ENCODE measurements at places on chromosomes 5 and 9.

- DNase-seq = no peak
Observed at GRCh38 chr9:90114641-90115425, 510.0 kb downstream of the GADD45G start.

DNA sequence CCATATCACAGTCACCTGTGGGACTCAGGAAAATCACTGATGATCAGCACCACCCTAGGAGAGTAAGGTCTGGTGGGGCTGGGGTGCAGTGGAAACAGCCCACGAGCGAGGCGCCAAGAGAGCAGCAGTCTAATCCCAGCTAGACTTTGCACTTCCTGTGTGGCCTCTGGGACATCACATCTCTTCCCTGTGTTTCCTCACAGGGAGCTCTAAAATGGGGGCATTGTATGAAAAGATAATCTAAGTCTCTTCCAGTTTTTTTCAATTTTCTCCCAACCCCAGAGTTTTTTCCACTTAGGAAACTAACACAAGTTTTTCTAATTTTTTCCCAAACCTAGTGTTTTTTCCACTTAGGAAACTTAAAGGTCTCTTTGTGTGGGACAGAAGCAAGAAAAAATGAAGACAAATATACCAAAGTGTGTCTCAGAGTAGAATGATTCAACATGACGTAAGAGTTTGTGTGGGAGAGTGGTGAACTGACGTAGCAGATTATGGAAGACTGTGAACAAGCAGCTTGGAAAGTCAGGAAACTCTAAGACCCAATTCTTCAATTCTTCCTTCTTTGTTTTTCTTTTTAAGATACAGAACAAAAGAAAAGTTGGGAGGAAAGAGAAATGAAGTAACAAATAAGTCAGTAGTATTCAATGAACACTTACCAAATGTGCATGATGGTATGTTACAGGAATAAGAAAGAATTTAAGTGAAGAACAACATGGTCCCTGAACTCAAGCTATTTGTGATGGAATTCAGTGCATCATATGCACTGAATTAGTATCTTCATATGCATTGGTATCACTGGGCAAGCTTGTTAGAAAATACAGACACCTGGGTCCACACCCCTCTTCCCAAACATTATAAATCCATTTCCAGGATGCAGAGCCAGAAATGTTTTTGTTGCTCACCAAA, 51.3 kb downstream of the LHFPL2 start:
- no peak for DNase-seq

- DNase-seq = no peak
Observed at GRCh38 chr5:88672644-88673252, 210.2 kb downstream of the MEF2C start.

DNA sequence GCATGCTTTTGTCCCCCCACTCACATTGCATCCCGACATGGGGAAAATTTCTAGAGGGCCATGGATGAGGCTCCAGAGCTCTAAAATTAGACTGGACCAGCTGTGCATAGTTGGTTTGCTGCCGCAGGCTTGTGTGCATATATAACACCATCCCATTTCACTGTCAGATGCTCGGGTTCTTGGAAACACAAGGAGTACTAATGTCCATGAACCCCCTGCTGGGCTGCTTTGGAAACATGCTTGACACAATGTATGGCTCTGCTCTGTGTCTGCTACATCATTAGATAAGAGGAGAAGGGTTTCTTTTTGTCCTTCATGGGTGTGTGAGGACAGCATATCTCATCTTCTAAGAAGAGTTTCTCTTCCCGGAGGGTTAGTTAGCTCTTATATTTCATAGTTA, 292.1 kb upstream of the RORB start:
- DNase-seq = no peak

DNA sequence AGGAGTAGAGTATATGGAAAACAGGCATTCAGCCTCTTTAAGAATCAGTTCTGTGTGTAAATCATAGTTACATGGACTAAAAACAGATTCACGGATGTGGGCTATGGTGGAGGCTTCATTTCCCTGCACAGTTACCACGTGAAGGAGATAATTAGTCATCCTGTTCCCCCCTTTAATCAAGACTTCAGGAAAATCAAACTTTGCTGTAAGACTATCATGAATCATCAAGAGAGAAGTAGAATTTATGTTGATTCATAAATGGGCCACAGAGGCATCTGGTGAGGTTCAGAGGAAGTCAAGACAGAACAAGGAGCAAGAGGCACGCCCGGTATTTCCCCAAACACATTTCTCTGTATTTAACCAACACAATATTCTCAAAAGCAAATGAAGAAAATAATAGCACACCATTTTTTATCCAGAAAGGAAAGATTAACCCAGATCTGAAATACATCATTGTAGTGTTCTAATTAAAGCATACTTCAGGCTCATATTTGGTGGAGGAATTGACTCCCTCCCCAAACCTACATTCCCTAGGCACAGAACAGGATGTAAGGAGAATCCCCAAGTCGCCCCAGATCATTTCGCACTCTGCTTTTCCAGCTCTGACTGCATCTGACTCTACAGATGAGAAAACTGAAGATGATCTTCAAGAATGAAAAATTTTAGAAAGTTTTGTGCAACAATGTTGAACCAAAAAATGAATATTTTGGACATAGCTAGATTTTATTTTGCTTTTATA, 175.8 kb upstream of the GAS1 start:
- no peak for DNase-seq

- DNase-seq = no peak
Observed at GRCh38 chr5:6373081-6373846, 5.1 kb downstream of the MED10 start.

DNA sequence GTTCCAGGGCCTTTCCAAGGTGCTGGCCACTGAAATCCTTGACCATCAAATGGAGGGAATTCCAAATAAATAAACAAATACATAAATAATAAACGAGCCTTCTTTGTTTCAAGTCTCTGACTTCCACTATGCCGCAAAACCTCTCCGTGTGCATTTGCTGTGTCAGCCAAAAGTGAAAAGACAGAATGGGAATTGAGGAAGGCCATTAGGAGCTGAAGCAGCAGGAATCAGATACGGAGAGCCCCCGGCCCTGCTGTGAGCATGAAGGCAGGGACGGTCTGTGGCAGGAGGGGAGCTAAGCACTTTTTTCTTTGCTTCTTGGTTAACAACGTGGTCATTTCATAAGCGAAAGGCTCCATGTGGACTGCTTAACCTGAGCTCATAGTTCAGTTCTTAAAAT, 26.1 kb downstream of the PLPPR1 start:
- DNase-seq = no peak

- no peak for DNase-seq
Observed at GRCh38 chr5:135208555-135208902, 174.5 kb upstream of the PITX1 start.

GRCh38 chr9:28774433-28775235, 1201.4 kb upstream of the C9orf72 start:
- no peak for DNase-seq

DNA sequence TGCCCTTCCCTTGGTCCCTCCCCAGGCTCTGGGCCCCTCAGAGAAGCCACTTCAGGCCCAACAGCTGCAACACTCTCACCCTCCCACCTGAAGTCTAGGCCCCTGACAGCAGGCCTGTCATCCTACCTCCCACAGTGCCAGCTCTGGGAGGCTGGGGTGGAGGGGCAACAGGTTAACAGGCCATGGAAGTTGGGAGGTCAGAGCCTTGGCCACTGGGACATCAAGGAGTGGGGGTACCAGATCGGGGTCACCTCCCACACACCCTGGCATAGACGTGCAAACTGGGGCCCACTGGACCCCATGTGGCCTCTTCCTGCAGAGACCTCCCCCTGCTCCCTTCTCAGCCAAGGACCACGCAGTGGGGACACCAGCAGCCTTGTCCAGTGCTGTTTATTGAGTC, 2.8 kb downstream of the SSNA1 start:
- DNase-seq = no peak

DNA sequence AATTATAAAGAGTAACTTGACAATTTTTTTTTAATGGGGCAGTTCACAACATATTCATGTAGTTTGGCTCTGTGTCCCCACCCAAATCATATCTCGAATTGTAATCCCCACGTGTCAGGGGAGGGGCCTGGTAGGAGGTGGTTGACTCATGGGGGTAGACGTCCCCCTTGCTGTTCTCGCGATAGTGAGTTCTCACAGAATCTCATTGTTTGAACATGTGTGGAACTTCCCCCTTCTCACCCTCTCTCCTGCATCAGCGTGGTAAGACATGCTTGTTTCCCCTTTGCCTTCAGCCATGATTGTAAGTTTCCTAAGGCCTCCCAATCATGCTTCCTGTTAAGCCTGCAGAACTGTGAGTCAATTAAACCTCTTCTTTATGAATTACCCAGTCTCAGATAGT, 40.7 kb downstream of the FBXW11 start:
- no peak for DNase-seq

GRCh38 chr9:92634712-92635605, 35.0 kb downstream of the IPPK start:
- DNase-seq = no peak

DNA sequence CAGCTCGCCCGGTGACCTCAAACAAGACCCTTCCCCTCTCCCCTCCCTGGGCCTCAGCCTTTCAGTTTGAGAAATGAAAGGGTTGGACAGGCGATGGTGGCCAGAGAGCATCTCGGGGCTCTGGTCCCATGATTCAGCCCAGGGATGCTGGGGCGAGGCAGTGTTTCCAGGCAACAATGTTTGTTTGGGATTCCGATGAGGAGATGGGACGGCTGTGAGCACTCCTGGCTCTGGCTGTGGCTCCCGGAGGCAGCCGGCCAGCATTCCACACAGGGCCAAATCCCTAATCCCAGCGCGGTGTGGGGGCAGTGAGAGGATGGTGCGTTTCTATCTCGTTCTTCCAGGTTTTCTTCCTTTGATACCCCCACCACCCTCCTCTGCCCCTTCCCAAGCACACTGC, 66.0 kb downstream of the HMCN2 start:
- no peak for DNase-seq

GRCh38 chr5:81839034-81839433, 88.1 kb upstream of the SSBP2 start:
- DNase-seq = no peak

DNA sequence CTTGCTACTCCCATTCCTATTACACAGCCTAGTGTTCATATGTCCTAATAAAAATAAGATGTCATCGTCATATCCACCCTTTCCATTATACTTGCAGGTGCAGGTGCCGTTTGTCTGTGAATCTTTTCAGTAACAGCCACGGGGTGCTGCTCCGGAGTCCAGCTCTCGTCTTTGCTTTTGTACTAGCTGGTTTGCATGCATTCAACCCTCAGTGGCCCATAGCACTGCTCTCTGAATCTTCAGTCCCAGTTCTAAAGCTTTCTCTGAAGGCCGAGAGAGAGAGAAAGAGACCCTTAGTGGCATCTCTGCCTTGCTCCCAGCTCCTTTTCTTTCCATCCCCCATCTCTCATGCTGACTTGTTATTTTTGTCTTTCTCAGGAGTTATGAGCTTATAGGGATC, 468.5 kb downstream of the TMEM232 start:
- DNase-seq = no peak

- DNase-seq = no peak
Observed at GRCh38 chr9:128428644-128429512, 8.2 kb downstream of the CERCAM start.

GRCh38 chr5:174552428-174552827, 172.0 kb upstream of the MSX2 start:
- DNase-seq = no peak

- DNase-seq = no peak
Observed at GRCh38 chr5:40631236-40631635, 48.5 kb upstream of the PTGER4 start.

GRCh38 chr9:77455312-77455927, 192.7 kb downstream of the GNA14 start:
- no peak for DNase-seq

DNA sequence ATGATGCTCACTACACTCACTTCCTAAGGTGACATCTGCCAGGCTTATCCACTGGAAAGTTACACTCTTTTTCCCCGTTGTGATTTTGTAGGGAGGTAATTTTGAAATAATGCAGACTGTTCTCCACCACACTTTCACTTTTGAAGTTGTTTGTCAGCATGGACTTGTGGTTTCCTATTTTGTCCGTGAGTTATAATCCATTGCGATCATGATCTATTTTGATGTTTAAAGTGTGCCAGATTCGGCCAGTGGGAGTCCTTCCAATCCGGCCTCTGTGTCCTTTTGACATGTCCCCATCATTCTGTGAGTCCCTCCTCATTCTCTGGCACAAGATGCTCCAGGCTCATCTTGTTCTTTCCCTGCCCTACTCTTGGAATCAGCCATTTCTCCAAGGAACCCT, 211.3 kb upstream of the KLF4 start:
- no peak for DNase-seq

DNA sequence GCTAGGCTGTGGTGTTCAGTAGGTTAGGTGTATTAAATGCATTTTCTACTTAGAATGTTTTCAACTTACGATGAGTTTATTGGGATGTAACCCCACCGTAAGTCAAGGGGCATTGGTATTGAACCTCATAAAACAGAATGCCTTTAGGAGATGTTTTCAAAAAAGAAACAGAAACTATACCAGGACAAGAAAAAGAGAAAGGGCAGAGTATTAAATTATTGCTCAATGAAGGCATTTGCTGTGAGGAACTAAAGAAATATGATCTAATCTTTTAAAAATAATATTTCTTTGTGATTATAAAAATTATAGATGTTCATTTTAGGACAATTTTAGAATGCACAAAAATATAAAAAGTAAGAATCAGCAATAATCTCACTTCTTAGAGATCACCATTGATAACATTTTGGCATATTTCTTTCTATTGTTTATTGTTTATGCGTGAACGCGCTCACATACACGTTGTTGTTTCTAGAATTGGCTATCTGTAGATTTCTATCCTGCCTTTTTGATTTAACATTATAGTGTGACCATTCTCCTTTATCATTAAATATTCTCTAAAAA, 8.0 kb downstream of the GALNT12 start:
- no peak for DNase-seq

- no peak for DNase-seq
Observed at GRCh38 chr5:56259002-56259511, 25.9 kb upstream of the ANKRD55 start.

DNA sequence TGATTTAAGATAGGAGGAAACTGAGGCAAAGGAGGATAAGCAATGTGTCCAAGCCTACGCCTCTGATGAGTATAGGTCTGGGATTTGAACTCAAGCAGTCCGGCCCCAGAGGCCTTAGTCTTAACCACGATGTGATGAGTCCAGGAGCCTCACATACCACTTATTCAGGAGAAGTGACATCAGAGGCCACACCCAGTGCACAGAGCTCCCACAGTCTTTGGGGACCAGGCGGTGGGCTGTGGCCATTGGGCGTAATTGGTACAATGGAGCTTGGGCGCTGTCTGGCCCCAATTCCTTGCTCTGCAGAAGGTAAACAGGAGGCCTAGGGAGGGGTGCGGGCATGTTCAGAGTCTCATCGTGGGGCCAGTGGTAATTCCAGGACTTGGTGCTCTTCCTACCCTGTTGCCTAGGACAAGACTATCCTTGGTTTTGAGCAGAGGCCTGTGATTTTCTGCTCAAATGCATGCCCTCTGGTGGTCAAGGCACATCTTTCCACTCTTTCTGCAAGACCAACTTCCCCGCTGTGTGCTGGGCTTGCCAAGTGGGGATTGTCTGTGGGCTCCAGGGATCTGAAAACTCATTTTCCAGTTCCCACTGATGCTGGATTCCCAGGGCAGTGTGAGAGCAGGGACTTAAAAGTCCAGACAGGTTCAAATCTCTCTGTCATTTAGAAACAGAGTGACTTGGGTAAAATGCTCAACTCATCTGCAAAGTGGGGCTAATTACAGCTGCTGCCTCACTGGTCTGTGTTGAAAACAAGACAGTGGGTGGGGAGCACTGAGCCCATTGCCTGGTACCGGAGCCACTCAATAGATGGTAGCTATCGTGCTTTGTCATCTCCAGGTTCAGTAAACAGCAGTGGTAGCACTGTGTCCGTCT, 15.8 kb downstream of the NDST1 start:
- DNase-seq = no peak

All from esophagus squamous epithelium (tissue), 5 donors.